ENCODE measurements at places on chromosomes 16 and 17. TPM values are rescaled to one million over a fixed set of nuclear protein-coding genes. Genes with fewer than 3 reads are reported as not detected.

DNA sequence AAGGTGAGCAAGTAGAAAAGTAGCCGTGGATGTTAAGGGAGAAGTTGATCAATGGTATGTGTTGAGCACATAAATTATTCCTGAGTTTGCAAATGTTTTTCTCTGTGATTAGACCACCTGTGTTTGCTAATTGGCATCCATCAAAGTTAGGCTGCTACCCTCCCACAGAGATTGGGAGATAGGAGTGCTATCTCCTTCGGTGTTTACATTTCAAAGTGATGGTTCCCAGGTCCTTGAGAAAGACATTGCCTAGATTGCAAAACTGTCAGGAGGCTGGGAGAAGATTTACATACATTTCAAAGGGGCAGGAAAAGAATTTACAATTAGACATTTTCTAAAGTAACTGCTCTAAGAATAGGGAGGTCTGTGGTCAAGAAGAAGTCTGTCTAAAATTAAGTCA is 54.3 kb upstream of the CNTNAP4 start:
- no peak for DNase-seq

DNA sequence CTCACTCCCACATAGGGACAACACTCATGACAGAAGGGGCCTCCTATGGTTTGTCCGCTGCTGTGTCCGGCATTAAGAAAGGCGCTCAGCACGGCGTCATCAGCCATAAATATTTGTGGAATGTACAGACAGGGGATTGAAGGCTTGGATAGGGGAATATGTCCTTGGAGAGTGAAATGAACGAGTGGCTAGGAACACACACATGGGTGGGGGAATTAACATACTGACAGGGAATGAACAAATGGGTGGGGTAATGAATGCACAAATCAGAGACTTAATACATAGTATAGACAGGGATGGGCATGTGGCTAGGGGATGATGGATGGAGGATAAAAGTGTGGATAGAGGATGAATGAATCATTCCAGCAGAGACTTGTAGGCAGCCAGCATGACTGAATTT is 154.0 kb upstream of the HSBP1 start:
- no peak for DNase-seq

- no peak for DNase-seq
Measured at GRCh38 chr17:70091005-70091568, 16.1 kb downstream of the KCNJ16 start.

KREMEN2 gene
- 1.3 TPM for total RNA-seq

- no peak for DNase-seq
Measured at GRCh38 chr16:30750201-30750600, 2.0 kb downstream of the PHKG2 start.

SLC4A1 gene
- total RNA-seq: not detected

HLF gene
- total RNA-seq: 0.25 TPM

DNA sequence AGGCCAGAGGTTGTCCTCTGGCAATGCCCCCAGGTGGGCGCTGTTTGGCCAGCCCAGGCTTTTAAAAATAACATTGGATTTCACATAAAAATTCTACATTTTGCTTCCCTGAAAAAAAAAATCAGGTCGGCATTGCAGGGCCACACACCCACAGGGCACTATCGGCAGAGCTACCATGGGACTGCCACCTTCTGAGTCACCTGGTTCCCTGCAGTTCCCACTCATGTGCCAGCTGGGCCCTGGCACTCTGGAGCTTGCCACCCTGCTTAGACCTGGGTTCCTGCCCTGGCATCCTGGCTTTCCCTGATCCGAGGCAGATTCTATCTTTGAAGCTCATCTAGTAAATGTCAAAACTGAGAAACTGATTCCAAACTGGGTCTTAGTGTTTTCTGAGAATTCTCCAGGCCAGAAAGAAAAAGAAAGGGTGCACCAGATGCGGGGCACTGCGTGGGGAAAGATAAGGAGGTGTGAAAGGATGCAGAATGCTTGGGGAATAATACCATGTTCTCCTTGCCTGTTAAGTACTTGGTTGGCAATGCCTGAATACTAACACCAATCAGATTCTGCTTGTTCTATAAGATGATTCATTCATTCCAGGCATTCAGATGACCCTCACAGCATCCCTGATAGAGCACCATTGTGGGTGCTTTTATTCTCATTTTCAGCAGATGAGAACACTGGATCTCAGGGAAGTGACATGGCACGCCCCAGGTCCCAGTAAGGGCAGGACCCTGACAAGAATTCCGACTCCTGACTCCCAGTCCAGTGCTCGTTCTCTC is 51.8 kb downstream of the RAI1 start:
- no peak for DNase-seq

EPX gene
- total RNA-seq: not detected

Data from kidney epithelial cell (primary cell).